ENCODE measurements at places on chromosomes 11 and 22. TPM values are rescaled to one million over a fixed set of nuclear protein-coding genes. Genes with fewer than 3 reads are reported as not detected.

DNA sequence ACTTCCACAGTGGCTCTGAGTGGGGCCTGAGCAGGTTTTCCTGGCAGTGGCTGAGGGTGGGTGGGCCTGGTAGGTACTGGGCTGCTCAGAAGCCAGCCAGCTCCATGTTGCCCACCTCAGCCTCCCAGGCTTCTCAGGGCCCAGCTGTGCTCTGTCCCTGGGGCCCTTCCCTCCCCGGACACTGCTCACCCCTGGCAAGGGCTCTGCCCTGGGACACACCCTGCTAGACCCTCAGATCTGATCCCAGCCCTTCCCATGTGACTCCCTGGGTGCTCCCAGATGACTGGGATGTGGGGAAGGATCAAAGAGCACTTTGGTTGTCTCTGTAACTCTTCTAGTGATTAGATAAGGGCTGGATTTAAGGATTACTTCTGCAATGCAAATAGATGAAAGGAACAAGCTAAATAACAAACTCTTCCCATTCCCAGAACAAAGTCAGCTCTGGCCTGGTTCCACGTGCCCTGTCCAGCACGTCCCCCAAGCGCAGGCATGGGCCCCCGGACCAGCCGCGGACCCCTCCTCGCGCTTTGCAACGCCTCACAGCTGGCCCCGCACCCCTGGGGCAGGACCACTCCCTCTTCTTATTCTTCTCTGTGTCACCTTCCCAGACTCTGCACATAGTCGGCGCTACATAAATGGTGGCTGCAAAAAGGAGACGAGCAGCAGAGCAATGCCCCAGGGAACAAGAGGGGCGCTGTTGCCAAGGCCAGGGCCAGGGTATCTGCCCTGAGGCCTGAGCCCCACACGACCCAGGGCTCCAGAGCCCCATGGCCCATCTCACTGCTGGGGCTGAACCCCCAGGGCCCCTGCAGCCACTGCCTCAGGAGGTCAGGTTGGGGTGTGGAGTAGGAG is 5.7 kb upstream of the KRTAP5-6 start:
- DNase-seq = no peak

GRCh38 chr11:95968585-95968984 is 44.7 kb upstream of the MTMR2 start:
- DNase-seq = no peak

GRCh38 chr22:24450610-24451009 is 23.2 kb downstream of the ADORA2A start:
- DNase-seq = no peak

GRCh38 chr11:86673055-86673843 is 833 bp upstream of the ME3 start:
- no peak for DNase-seq

DNA sequence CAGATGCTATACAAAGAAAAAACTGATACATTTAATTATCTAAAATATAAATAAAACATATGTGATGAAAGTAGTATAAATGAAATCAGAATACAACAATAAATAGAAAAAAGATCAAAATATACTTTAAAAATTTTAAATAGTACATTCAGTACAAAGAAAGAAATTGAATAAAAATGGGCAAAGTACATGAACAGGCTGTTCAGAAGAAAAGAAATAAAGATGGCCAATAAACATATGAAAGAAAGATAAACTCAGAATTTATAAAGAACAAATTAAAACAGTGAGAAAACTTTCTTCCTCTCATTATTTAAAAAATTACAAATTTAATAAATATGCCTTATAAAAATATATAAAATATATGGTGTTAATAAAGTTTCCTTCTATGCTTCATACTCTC is 50.5 kb upstream of the AMOTL1 start:
- no peak for DNase-seq

DNA sequence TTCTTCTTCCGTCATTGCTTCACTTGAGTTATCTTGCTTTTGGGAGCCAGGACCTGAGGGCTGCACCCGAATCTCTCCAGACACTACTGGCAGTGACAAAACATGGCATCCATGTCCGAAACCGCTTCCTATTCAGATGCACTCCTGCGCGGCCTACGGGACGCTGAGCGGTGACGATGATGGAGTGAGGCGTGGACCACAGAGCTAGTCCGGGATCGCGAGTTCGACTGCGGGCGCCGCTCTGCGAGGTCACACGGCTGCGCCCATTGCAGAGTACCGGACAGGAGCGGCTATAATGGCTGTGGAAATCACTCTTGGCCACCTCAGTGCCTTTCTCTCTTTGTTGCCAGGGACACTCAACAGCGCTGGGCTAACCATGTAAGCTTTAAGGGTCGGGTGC is 453.8 kb upstream of the CNTN5 start:
- no peak for DNase-seq

DNA sequence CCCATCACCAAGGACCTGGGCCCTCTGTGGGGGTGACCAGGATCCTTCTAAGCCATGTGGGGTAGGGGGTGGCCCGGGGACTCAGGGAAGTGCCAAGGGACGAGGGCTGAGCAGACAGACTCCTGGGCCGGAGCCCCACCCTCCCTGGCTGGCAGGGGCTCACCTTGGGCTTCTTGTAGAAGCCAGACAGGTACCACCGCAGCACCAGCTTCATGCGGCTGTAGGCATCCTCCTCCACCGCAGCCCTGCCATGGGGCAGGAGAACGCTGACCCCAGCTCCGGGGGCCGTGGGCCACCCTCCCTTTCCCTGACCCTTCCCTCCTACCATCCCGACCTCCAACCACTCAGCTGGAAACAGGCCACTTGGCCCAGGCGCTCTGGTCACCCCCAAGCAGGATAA is 45.9 kb upstream of the CARS1 start:
- no peak for DNase-seq

DNA sequence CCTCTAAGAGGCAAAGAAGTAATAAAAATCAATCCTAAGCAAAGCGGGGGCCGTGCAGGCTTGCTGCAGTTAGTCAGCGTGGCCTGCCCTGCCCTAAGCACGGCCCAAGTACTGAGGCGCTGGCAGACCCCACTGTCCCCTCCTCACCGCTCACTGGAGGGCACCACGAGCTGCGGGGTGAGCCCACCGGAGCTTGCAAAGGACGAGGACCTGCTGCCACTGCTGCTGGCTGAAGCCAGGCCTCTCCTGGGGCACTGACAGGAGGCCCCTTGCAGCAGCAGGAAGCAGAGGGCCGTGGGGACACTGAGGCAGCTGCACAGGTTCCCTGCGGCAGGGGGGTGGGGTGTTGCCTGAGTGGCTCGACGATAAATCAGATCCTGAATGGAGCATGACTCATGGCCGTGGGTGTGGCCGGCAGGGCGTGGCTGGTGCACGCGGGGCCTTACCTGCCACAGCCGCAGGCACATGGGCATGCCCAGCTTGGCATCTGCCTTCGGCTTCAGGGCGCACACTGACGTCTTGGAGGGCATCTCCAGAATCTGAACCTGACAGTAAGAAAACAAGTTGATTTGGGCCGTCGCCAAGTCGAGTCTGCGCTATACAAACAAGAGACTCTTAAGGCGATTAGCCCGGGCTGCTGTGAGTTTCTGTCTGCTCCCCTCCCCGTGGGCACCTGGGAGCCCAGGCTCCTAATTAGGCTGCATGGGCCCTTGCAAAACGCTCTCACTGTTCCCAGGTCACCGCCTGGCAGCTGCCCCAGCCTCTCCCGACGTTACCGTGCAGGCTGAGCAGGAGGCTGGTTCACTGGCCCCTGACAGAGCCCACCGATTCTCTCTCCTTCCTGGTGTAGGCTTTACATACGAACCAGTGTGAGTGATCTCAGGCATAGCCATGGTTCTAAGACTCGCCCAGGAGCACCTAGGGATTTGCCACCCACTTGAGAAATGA is 45.9 kb downstream of the TBX1 start:
- DNase-seq = peak; percentile 87

DNA sequence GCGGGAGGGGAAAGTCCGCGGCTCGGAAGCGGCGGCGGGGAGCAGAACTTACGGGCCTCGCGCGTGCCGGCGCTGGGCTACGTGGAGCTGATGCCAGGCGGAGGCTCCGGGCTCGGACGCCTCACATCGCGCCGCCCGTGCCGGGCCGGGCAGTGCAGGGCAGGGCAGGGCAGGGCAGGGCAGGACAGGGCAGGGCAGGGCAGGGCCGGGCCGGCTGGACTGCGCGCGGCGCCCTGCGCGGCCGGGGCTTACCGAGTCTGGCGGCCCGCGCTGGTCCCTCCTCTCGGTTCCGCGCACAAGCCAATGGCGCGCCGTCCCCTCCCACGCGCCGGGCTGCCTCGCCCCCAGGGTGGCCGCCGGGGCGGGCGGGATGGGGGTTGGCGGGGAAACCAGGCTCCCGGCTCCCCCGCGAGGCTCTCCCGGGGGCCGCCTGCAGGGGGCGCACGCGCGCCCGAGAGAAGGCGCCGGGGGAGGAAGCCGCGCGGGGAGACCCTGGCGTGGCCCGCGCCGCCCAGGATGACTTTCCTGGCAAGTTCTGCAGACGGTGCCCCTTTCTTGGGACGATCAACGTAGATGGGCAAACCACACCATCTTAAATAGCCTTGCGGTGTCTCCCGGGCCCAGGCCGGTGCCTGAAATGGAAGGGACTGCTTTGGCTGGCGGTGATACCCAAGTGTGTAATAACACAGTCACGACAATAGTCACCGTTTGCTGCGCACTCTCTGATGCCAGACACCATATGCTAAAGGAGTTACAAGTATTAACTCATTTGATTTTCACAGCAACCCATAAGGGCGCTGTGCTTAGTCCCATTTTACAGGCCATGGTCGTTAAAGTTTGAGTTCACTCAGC is at the start of gene TP53I11:
TP53I11 (minus strand) TSS at position 259 of the 852 bp plus-strand sequence. CDS start 12,548 bp downstream, outside the sequence.
- DNase-seq = peak; percentile 81

DNA sequence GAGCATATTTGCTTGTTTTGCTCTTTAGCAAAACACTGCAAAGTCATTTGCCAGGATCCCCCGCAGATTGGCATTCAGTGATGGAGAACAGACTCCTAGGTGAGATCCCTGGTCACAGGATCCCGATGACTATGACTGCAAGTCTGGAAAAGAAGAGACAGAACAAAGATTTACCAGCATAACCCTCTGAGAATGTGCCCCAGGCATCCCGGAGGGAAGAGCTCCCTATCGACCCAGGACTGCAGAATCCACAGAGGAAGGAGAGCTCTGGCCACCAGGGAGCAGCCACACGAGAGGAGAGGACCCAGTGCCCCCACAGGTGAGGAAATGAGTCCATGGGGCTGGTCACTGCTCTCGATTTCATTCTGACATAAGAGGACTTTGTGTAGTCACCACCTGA is 105.2 kb downstream of the ZNF280B start:
- no peak for DNase-seq

GRCh38 chr11:34417202-34417601 is 21.5 kb upstream of the CAT start:
- no peak for DNase-seq

GRCh38 chr11:69551963-69552362 is 70.5 kb downstream of the LINC01488 start:
- DNase-seq = no peak

DNA sequence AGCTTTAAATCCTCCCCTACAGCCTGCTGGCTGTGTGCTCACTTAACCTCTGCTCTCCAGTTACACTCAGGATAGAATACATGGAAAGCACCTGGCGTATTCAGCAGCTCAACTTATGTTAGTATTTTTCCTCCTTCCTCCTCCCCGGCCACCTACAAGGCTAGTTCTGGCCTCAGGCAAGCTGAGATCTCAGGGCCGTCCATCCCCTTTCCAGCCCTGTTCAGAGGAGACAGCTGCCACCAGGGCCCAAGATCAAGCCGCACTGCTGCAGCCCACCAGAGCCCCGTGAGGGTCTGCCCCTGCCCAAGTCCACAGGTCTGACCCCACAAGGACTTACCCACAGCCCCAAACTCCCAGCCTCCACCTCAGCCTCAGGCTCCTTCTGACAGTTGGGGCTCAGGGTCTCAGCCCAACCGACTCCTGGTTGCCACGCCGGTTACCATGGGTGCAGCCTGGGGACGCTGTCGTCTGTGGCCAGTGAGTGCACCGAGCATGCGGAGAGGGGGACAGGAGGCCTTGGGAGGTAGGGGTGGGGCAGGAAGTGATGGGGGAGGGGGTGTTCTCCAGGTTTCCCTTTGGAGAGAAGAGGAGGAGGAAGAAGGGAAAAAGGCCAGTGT is at the start of gene C11orf16:
C11orf16 (minus strand) TSS at position 384 of the 617 bp plus-strand sequence. CDS start 639 bp downstream, outside the sequence.
- no peak for DNase-seq

DNA sequence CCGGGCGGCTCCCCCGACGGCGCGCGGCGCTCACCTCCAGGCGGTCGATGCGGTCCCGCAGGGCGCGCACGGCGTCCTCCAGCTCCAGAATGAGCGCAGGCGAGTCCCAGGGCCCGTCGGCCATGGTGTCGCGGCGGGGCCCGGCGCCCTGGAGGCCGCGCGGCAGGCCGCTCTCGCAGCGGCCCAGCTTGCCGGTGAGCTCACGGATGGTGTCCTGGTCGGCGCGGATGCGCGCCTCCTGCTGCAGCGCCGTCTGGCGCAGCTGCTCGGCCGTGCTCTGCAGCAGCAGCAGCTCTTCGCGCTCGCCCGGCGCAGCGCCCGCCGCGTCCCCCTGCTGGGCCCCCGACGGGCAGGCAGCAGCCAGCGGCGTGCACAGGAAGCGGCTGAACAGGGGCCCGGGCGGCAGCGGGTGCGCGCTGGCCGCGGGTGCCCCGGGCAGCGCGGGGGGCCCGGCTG is 599 bp downstream of the NPTXR start:
- peak; percentile 43 for DNase-seq

DNA sequence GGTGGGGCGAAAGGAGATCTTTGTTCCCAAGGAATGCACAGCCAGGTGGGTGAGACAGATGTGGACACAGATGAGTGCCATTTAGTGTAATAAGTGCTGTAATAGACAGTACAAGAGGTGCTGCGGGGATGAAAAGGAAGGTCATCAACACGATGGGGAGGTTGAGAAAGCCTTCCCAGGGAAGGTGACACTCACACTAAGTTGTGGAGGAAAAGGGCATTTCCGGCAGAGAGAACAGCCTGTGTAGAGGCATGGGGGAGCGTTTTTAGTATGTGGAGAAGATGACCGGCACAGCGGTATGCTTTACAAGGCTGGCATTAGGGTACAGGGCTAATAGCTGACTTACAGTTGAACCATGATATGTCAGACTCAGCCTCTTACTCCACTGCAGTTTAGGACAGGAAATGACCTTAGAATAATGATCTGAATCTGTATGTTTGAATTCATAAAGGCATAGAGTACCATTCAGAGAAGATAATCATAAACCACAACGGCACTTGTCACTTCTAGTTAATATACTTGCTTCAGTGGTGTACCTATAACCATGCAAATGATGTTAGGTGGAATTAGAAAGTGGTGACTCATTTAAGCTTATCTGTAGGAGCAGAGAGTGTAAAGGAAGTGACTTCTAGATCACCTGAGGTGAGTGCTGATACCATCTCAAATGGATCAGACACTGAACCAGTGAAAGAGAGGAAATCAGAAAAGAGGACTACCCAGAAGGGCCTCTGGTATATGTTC is 60.6 kb downstream of the FAM83F start:
- no peak for DNase-seq

The TMPRSS5 gene
- total RNA-seq = 0.73 TPM

The MUC5B gene
- 369 TPM for total RNA-seq

The CCDC15 gene
- 0.53 TPM for total RNA-seq

The C1QTNF4 gene
- total RNA-seq = 0.34 TPM

The EIF3D gene
- 130 TPM for total RNA-seq

The MGAT3 gene
- 10.7 TPM for total RNA-seq

The ADM gene
- total RNA-seq = 81.7 TPM

The ZNF408 gene
- 11.6 TPM for total RNA-seq

The SPECC1L gene
- total RNA-seq = 86.3 TPM

The KIF18A gene
- total RNA-seq = 1.9 TPM

The TESMIN gene
- 11.0 TPM for total RNA-seq

Data from left colon (tissue), 2 donors.